ENCODE measurements at places on chromosomes 7 and 10. TPM values are rescaled to one million over a fixed set of nuclear protein-coding genes. Genes with fewer than 3 reads are reported as not detected.

The PITX3 gene
- not detected for total RNA-seq

The PRPS1L1 gene
- not detected for total RNA-seq

The CPA5 gene
- not detected for total RNA-seq

- no peak for DNase-seq
Measured at GRCh38 chr10:909831-910230, 21.7 kb downstream of the LARP4B start.

DNA sequence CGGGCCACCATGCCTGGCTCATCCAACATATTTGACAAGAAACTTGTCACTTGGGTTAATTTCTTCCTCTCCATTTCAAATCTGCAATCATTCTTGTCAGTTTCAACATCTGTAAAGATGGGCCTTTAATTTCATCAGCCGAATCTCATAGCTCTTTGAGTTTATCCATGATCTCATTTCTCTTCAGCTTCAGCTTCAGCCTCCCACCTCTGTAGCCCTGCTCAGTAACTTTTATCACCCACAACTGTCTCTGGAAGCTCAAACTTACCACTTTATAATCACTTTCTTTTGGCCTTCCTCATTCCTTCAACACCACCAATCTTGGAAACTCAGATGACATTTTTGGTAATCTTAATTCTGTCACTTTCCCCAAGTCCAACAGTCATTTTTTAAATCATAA is 83.2 kb downstream of the CPED1 start:
- DNase-seq, result no peak

GRCh38 chr10:104274762-104275721 is 6.1 kb downstream of the GSTO2 start:
- DNase-seq, result peak; percentile 36

The OSBPL3 gene
- 61.2 TPM for total RNA-seq

The NKX1-2 gene
- total RNA-seq, result not detected

- DNase-seq, result no peak
Measured at GRCh38 chr10:85986777-85987176, 379.8 kb downstream of the GRID1 start.

DNA sequence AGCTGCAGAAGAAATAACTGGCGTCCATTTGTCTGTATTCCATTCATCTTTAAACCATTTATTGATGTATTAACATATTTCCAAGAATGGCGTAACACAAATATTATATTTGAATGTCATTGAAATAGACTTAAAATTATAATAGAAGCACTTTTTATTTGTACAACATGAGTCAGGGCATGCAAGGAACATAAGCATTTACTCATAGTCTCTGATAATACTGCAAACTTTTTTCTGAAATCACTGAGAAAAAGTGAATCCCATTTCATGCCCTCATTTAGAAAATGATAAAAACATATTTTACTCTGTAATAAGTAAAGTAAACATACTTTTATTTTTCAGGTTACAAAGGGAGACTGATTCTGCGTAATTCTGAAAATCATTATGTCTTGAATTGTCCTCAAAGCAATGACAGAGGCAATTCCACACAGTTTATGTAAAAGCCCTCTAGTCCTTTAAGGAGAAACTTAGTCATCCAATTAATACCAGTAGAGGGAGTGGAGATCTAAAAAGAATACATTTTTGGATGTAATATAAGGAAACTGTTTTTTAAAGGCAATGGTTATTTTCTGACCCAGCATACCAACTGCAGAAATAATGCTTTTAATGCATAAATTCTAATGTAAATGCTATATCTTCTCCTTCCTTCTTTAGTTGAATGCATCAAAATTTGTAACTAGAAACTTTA is 58.1 kb downstream of the AGMO start:
- DNase-seq, result no peak

DNA sequence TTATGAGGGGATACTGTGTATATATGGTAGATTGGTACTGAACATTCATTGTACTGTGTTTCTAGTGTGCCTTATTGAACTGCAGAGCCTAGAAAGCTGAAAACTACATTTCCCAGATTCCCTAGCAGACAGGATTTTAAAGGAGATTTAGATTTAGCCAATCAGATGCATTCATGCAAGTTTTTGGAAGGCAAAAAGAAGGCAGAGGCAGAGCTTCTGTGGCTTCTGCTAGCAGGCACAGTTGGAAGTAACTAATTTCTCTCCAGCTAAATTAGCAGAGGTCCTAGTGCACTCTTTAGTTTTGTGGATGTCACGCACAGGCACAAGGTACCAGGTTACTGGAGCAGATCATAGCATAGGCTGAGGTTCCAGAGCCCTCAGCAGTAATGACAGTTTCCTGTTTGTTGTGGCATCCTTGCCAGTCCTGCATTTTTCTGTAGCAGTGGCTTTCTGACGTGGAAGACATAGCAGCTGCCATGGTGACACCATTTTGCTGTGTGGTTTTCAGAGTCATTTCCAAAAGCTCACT is 83.7 kb upstream of the CCDC71L start:
- DNase-seq, result no peak

The MYH16 gene
- total RNA-seq, result not detected

The UNCX gene
- total RNA-seq, result not detected

DNA sequence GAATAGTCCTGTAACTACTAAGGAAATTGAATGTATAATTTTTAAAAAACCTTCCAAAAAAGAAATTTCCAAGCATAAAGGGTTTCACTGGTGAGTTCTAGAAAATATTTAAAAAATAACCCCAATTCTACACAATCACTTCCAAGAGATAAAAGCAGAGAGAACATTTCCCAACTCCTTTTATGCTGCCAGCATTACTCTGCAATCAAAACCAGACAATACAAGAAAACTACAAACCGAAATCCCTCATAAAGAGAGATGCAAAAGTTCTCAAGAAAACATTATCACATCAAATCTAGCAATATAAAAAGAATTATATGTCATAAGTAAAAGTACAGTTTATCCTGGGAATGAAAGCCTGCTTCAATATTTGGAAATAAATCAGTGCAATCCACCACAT is 84.8 kb downstream of the OAT start:
- DNase-seq, result no peak

The GIMAP6 gene
- total RNA-seq, result 173 TPM

GRCh38 chr10:5633166-5633749 is 33.1 kb downstream of the ASB13 start:
- no peak for DNase-seq

The ZNF804B gene
- total RNA-seq, result not detected

- DNase-seq, result no peak
Measured at GRCh38 chr10:16999665-17000451, 129.8 kb downstream of the CUBN start.

- DNase-seq, result no peak
Measured at GRCh38 chr7:4725850-4726450, 43.9 kb downstream of the FOXK1 start.

DNA sequence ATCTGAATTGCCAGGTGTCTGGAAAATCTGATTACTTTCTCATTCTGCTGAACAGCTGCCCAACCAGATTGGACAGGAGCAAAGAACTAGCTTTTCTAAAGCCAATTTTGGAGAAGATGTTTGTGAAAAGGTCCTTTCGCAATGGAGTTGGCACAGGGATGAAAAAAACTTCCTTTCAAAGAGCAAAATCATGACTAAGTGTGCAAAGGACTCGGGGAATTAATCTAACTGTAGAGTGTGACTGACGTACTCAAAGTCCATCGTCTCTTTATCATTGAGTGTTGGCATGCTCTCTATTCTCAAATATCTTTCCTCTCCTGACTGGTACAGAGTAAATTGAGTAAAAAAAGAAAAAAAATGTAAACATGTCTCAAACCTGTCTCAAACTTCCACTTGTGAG is 3.3 kb downstream of the NPS start:
- DNase-seq, result no peak

The CALML5 gene
- not detected for total RNA-seq

The EBLN1 gene
- not detected for total RNA-seq

DNA sequence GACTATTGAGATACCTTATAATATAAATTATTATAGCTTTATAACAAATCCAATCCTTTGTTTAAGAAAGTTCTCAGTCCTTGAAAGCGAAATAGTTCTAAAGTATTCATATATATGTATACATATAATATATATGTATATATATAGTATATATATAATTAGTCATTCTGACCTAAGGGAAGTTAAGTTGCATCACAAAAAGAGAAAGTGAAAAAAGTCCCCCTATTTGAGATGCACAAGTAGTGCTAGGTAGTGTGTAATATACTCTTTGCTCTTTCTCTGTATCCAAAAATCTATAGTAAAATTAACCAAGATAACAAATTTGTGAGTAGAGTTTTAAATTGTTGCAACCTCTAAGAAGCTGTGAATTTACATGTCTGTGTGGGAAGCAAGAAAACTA is 13.3 kb upstream of the IFIT1B start:
- DNase-seq, result no peak

DNA sequence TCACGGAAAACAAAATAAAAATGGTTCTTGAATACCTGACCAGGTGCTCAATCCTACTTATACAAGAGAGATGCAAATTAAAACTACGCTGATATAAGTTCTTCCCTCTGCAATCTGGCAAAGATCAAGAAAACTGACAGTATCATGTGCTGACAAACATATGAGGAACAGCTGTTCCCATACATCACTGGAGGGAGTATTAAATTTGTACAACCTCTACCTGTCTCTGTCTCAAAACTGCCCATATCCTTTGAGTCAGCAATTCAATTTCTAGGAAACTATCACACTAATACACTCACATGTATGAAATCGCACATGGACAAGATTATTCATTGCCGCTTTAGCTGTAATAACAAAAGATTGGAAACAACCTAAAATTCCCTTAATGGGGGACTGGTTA is 11.0 kb upstream of the IL6 start:
- no peak for DNase-seq

DNA sequence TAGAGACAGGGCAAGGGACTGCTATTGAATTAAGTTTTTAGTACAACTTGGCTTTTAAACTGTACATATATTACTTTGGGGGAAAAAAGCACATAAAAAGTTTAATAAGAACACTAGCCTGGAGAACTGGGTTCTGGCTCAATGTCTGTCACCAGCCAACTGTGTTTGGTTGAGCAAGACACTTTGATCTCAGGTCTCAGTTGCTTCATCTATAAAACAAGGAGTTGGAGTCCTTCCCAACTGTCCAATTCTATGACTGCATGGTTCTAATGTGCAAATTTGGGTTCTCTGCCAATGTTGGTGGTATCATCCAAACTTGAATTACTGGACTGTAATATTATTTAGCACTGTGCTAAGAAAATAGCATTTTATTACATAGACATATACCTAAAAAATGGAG is 50.3 kb downstream of the ATXN7L1 start:
- DNase-seq, result no peak

DNA sequence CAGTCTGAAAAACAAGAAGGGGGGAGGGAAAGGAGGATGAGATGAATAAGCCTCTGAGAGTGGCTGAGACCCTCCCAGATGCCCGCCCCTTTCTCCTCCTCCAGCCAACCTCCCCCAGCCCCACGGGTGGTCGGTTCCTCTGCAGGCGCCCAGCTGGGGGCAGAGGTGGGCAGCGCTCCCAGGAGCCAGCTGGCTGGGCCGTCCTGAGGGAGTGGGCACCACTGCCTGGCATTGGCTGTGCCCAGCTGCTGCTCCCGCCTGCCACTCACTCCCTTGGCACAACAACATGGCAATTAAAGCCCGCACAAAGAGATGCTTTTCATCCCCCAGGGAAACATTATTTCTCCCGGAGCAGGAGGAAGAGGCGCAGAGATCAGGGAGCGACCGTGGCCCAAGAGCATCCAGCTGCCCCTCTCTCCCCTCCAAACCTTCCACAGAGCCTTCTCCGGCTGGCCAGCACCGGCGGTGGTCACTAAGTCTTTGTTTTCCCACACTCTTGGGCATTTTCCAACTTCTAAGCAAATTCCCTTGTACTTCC is 107.2 kb downstream of the SPDYE5 start:
- no peak for DNase-seq

DNA sequence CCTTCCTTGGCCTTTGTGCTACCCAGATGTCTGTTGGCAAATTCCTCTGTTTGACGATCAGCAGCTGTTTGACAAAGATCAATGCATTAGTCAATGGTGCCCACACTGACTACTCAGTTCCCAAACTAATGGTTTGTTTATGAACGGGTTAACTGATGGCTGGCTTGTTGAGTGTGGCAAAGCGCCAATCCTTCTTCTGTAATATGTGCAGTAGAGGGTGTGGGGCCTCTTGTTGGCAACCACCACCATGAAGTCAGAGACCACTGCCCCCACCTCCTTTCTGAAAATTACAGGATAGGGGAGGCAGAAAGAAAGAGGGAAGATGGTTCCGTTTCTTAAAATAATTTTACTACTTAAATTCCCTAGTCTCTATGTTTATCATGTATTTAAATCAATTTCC is 2.6 kb upstream of the PLCE1 start:
- no peak for DNase-seq

DNA sequence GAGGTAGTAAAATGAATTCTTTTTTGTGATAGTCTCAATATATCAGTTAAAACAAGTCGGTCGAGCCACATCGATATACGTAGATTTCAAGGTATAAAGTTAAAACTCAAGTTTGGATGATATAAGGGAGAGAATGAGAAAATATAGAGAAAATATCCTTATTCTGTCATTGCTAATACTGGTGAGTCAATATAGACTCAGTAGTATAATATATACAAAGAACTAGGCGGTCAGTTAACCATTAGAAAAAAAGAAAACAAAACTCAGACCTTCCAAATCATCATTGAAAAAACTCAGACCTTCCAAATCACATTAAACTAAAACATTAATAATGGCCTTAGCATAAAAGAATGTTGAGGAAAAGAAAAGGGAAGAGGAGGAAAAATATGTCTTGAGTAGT is 817.1 kb upstream of the IGFBP3 start:
- DNase-seq, result no peak

The SUN3 gene
- not detected for total RNA-seq

- no peak for DNase-seq
Measured at GRCh38 chr10:35425595-35425994, 89.3 kb downstream of the CCNY start.

The DLD gene
- total RNA-seq, result 51.1 TPM

- no peak for DNase-seq
Measured at GRCh38 chr7:35716038-35716803, 21.3 kb upstream of the HERPUD2 start.

DNA sequence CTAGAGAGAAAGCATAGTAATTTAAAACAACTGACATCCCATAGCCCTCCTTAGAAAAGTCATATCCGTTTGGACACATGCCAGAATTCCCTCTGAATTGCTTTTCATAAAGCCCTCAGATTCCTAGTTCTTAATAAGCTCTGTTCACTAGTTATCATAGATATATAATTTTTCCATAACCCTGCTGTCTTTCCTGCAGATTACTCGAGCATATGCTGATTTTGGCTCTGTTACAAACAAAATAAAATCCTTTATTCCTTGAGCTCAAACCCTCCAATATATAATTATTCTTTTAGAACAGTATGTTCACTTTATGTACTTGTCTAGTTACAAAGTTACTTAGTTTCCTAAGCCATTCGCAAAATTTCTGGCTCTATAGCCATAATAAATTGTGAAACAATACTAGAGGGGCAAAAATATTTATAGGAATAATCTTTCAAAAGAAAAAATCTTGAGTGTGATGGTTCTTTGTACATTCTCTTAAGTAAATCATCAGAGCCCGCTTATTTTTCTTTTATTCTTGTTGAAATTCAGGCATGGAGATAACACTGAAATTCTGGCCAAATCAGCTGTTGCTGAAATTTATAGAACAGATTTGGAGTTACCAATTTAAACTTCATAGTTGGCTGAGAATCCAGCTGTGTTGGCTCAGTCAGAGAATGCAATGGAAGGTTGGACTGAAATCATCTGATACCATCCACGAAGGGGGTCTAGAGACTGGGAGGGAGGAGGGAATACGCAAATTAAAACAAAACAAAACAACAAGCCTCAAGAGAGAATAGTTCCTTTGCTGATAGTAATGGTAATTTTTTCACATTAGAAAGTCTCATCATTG is 146.1 kb upstream of the TMEM196 start:
- DNase-seq, result no peak

- DNase-seq, result no peak
Measured at GRCh38 chr10:17169803-17170202, 31.7 kb downstream of the TRDMT1 start.

- DNase-seq, result no peak
Measured at GRCh38 chr7:95861041-95861440, 88.7 kb downstream of the DYNC1I1 start.

All from CD4-positive, alpha-beta memory T cell (primary cell).